CD4-positive, alpha-beta T cell treated with Interleukin-21 for 1 hour (primary cell): ENCODE measurements at places on chromosomes 16 and 17.

DNA sequence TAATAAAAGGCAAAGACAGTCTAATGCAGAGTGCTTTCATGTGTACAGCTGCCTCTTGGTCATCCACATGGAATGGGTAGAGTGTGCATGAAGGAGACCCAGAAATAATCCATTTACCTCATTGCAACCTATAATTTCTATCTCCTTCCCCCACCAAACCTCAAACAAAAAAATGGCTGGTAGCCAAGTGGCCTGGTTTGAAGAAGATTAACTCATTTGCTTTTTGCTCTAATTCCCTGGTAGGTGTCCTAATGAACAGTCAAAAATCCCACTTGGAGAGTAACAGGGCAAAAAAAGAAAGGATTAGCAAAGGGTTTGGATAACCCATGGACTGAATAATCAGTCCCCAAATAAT lies 13.0 kb upstream of the LYRM9 start:
- DNase-seq = no peak

- DNase-seq = no peak
Measured at GRCh38 chr16:3471518-3472176, 23.6 kb downstream of the C16orf90 start.

DNA sequence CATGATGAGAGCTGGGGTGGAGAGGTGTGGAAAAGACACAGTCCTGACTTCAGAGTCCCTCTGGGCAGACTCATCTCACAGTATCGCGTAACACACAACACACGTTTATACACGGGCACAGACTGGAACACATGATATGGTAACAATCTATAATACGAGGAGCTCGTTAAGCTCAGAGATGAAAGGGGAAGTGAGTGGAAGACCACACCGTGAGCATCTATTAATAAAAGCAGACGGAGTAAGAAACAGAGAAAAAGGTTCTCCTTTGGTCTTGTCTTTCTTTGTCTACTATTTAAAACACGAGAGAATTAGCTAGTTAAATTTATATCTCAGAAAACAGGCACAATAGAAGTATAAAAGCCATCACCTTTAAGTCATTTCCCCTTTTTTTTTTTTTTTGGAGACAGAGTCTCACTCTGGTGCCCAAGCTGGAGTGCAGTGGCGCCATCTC lies 13.5 kb downstream of the ANKRD11 start:
- no peak for DNase-seq

DNA sequence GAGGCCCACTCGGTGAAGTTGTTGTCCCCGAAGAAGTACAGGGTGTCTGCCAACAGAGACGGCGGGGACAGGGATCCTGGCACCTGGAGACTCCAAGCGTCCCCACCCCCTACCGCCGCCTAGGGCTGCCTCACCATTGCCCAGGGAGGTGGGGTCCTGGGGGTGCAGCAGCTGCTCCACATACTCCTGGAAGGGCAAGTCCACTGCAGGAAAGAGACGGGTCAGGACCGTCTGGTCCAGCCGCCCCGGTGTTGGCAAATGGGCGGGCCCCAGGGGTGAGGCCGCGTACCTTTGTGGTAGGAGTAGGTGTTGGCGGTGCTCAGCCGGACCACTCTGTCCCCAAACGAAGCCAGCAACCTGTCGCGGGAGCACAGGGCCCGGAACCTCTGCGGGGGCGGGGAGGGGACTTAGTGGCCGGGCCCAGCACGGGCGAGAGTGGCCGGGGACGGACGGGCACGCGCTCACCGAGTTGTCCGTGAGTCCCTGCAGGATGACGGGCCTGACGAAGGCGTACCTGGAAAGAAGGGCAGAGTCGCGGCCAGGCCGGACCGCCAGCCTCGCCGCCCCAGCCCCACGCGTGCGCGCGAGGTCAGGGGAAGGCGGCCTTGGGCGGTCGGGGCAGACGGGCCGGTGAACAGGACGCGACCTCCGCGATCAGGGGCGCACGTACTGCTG lies 601 bp downstream of the JMJD8 start:
- DNase-seq = no peak

DNA sequence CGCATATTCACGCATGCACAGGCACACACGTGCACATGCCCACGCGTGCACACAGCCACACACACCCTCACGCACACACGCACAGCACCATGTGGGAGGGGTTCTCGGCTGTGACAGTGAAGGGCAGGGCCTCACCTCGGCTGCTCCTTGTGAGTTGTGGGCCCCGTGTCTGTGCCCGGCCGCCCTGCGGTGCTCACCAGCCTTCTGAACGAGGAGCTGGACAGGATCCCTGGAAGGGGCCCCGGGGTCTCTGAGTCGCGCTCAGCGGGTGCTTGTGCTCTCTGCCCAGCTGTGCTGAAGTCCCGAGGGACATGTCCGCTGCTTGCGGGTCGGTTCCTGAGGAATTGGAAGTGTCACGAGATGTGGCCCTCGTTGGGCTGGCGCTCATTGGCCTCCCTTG lies 16.1 kb downstream of the TSC2 start:
- DNase-seq = no peak
